ENCODE measurements at places on chromosomes 2 and 18.

GRCh38 chr18:9673296-9674251 is 34.5 kb upstream of the RAB31 start:
- DNase-seq = no peak

GRCh38 chr2:167721593-167721992 is 525.8 kb downstream of the STK39 start:
- DNase-seq = no peak

DNA sequence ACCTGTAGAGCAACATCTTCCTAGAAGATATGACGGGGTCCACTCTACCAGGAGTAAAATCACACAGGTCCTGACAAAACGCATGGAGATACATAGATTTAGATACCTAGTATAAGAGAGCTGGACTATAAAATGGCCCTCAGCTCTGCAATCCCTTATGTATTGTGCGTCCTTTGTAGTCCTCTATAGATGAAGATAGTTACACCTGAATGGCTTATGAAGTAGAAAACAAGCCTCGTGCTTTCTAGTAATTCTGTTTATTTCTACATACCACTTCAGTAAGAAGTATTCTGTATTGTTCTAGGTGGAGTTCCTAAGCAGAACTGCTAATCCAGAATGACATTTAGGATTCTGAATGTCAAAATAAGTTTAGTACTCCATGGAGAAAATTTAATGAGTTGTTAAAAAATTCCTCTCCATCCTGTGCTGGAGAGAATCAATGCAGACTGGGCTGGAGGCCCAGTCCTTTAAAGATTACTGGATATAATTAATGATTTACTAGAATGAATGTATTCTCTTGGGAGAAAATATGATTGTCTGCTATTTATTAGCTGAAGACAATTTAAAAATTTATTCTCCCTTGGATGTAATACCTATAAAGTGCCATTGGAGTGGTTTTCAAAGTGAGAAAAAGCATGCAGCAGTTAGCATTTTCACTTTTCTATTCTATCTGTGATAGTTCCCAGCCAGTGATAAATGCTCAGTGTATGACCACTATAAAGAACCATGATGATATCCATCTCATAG is 147.3 kb upstream of the UNC80 start:
- no peak for DNase-seq

GRCh38 chr2:217127744-217128143 is 267.9 kb upstream of the TNP1 start:
- DNase-seq = no peak

DNA sequence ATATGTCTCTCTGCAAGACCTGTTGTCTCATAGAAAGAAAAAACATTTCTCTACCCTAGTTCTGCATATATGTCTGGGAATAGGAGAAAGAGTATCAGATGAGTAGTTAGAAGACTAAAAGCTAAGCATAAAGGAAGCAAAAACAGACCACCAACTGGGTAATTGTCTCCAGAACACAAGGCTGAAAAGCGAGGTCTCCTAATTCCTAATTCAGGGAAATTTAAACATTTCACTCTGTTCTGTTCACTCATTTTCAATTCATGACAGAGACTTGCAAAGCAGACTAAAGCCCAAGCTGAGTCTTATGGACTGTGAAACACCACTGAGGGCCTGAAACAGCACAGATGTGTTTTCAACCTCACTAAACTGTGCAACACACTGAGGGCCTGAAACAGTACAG is 224.4 kb upstream of the TMEM200C start:
- no peak for DNase-seq

GRCh38 chr2:172922815-172923214 is 152.8 kb upstream of the MAP3K20 start:
- DNase-seq = no peak

- no peak for DNase-seq
Observed at GRCh38 chr2:216555274-216555673, 56.6 kb downstream of the RPL37A start.

GRCh38 chr2:88159955-88160415 is 10.2 kb upstream of the THNSL2 start:
- no peak for DNase-seq

DNA sequence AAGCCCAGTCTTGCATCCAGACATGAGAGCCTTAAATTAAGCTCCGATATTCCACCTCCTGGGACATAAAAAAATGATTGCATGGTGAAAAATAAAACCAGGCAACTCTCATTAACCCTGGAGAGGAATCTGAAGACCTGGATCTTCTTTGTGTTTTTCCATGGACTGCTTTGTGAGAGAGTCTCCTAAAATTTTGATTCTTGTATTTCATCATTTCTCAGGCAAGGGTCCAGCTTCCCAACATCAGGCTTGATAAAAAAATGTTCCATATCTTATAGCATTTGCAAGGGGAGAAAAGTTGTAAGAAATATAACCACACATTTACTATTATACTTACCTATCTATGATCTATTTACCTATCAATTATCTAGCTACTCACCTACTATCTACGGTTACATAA is 327.5 kb upstream of the SPHKAP start:
- no peak for DNase-seq
